SK-N-MC (cell line): ENCODE measurements at places on chromosomes 3 and 15.

DNA sequence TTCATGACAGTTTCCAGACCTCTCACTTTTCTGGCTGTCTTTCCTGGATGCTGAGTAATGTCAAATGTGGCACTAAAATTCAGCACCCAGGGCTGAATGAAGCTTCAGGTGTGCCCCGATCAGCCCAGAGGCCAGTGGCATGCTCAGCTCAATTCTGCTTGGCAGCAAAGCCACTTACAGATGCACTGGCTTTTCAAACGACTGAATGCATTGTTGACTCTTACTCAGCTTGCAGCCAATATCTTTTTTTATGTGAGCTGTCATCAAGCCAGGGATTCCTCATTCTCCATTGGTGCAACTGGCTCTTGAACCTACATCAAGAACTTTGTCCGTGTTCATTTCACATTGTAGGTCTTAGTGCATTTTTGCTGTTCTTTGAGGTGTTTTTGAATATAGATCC, 60.7 kb downstream of the ZDHHC19 start:
- no peak for DNase-seq

DNA sequence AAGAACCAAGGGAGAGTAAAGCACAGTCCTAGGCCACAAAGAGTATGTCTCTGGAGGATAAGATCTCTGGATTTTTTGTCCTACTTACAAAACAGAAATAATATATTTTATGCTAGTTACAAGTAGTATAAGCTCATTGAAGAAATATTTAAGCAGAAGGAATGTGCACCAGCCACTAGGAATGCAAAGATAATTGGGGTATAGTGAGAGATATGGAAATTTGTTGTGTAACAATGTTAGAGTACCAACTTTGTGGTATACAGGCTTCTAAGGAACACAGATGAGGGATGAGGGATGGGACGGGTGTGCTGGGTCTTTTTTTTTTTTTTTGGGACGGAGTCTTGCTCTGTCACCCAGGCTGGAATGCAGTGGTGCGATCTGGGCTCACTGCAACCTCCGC, 26.5 kb downstream of the AKAP13 start:
- DNase-seq, result peak; percentile 65

DNA sequence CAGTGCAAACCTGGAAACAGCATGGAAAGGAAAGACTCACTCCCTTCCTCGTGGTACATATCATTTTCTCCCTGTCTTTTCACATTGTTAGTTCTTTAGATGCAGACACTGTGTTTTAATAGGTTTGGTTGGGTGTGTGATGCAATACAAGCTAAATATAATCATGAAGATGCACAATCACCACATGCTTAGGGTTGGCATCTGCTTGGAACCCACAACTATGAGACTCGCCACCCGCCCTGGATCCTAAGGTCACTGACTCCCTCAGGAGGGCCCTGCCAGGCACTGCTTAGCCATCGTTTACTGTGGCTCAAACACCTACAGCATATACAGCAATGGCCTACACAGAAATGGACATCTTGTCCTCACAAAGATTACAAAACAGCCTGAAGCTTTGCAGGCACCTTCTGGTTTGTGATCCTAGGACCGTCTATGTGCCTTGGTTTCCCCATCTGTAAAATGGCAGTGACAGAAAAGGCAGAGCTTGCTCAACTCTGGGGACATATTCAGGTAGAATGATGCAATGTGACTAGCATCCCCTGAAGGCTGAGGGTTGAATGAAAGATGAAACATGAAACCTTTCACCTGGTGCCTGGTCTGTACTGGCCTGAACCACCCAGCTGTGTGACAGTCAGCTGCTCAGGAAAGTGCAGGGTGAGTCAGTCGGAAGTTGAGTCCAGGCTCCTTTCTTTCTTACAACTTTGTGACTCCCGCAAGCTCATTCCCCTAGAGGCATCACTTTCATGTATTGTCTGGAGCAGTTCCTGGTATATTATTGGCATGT, 123.6 kb upstream of the PFN2 start:
- DNase-seq, result no peak

DNA sequence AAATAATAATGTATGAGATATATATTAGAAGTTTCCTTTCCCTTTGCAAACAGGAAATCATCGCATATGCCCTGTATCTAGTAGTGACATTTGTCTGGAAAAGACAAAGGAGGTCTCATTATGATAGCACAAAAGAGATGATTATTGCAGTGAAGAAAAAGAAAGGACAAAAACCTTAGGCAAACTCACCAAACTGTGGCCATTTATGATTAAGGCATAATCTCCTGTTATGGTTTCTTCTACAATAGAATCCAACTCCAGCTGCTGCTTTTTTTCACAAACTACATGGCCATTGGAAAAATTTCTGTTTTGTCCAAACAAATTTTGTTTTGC, 218.2 kb downstream of the ATP8B4 start:
- DNase-seq, result no peak

GRCh38 chr3:129441782-129442181, 1.8 kb downstream of the IFT122 start:
- no peak for DNase-seq

DNA sequence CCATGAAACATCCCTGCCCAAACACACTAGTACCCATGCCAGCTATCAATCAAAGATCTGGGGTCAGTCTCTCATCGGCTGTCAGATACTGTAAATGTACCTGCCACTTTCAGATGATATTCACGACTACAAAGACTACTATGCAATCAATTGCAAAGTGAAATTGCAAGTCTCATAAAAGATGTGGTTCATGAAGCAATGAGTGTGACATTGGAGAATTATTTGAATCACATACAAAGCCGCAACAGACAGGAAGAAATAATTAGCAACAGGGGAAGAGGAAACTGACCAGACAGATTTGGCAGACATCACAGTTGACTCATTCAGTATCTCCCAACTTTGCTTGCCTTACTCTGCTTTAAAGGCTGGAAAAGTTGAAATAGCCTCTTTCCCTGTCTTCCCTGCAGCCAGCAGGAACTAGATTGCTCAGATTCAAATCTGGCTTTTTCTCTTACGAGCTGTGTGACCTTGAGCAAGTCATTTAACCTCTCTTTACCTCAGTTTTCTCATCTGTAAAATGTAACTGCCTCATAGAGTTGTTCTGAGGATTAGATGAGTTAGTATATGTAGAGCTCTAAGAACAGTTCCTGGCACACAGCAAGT, 95.7 kb upstream of the C3orf80 start:
- no peak for DNase-seq

DNA sequence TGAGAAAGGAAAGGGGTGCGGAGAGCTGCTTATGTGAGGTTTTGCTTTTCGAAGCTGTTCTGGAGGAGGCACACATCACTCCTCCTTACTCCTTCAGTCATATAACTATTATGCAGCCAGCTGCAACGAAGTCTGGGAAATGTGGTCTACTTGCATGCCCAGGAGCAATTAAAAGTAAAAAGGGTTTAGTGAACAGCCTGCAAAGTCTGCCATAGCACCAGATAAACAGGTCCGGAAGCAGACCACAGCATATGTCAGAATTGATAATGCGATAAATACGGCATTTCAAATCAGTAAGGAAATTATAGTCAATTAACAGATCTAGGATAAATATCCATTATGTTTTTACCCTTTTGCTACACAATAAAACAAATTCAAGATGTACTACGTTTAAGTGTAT, 99.5 kb downstream of the POLR2M start:
- no peak for DNase-seq

- no peak for DNase-seq
Measured at GRCh38 chr15:68528626-68529290, 50.0 kb upstream of the CORO2B start.

GRCh38 chr15:39644136-39644535, 63.3 kb downstream of the THBS1 start:
- no peak for DNase-seq

DNA sequence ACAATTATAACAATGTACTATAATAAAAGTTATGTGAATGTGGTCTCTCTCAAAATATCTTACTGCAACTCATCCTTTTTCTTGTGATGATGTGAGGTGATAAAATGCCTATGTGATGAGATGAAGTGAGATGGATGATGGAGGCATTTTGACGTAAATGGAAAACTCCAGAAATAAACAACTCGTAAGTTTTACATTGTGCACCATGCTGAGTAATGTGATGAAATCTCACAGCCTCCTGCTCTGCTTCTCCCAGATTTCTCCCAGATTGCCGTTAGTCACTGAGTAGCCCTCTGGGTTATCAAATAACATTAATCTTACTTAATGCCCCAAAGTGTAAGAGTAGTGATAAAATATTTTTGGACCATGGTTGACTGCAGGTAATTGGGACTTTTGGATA, 64.8 kb upstream of the SLCO2A1 start:
- DNase-seq, result no peak
